Colonic mucosa (tissue), 4 donors: ENCODE measurements at places on chromosomes 7 and 10. TPM values are rescaled to one million over a fixed set of nuclear protein-coding genes. Genes with fewer than 3 reads are reported as not detected.

NUP205 gene
- 38.0 TPM for total RNA-seq

SFTPA1 gene
- 8.8 TPM for total RNA-seq

OR2A1 gene
- not detected for total RNA-seq

TAF3 gene
- total RNA-seq, result 4.4 TPM

TMEM273 gene
- 5.1 TPM for total RNA-seq

DNA sequence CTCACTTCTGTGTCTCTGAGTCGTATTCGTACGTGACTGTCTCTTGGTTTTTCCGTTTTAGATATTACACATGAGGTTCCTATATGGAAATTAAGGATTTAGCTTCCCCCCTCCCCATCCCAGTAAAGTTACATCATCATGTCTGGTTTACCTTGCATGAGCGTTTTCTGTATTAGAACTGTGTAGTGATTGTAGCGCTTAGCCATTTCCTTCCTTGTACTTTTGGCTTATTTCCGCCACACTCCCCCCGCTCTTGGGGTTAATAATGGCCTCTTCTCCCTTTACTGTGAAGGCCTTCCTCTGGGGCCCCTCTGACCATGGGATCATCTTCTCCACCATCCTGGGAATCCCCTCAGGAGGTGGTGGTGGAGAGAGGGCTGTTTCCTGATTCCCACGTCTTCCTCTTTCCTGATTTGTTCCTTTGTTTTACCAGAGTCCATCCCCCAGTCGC, 27.2 kb upstream of the AP5Z1 start:
- DNase-seq, result no peak

DNA sequence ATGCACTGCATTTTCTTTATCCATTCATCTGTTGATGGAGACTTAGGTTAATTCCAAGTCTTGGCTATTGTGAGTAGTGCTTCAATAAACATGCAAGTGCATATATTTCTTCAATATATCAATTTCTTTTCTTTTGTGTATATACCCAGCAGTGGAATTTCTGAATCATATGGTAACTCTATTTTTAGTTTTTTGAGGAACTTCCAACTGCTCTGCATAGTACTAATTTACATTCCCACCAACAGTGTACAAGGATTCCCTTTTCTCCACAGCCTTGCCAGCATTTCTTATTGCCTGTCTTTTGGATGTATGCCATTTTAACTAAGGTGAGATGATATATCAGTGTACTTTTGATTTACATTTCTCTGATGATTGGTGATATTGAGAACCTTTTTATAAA, 145.2 kb downstream of the LYZL1 start:
- DNase-seq, result no peak

GRCh38 chr10:78659598-78659967, 409.2 kb upstream of the ZMIZ1 start:
- no peak for DNase-seq

GRCh38 chr7:24574386-24574785, 1.1 kb downstream of the PALS2 start:
- no peak for DNase-seq

- no peak for DNase-seq
These were observed 408.9 kb downstream of the GLRX3 start for GRCh38 chr10:130545122-130545521.

- DNase-seq, result no peak
These were observed 448.1 kb upstream of the PODXL start for GRCh38 chr7:132004529-132004928.

DNA sequence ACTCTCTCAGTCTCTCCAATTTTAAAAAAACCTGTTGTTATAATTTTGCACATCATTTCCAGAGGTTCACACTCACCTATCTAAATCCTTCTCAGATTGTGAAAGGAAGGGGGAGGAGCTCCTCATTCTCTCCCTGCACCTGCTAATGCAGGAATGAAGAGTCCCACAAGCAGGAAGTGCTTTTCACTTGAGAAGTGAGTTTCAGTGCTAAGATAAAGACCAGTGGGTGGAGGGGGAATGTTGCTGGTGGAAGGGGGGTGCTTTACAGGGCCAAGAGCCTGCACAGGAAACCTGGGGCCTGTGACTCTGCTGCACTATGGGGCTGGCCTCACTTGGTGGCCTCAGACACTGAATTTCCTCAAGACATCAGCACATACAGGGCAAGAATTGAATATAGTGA, 176.4 kb downstream of the PTPN20 start:
- DNase-seq, result no peak

DNA sequence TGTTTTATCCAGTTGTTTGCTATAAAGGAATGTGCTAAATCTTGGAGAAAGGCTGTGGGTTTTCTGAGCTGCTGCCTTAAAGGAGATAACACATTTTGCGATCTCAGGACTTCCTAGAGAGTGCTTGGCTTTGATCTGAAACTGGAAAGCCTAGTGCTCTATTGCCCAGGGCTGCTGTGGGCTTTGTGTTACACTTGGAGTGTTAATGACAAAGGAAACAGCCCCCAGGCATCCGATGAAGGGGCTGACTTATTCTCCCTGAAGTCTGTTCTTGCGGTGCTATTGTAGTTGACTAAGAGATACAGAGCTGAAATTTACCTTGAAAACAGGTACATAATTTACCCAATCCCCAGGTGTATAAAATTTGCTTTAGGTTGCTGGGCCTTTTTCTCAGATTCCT, 74.5 kb downstream of the SND1 start:
- DNase-seq, result no peak

- DNase-seq, result no peak
These were observed 30.2 kb downstream of the LHFPL3 start for GRCh38 chr7:104358446-104359132.

DNA sequence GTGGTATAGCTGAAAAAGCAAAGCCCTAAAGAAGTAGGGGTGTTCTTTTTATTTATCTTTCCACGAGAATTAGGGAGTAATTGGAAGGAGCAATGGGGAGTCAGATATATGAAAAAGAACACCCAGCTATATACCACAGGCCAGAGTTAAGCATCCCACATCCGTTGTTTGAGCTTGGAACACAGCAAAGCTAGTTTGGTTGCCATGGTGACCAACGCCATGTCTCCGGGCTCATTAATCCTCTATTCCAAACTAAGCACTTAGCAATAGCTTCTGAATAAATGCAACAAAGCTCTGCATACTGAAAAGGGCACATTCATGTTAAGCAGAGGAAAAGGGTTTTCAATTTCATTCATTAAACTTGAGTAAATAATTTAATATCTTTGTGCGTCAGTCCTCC, 23.5 kb downstream of the ASB4 start:
- no peak for DNase-seq

DNA sequence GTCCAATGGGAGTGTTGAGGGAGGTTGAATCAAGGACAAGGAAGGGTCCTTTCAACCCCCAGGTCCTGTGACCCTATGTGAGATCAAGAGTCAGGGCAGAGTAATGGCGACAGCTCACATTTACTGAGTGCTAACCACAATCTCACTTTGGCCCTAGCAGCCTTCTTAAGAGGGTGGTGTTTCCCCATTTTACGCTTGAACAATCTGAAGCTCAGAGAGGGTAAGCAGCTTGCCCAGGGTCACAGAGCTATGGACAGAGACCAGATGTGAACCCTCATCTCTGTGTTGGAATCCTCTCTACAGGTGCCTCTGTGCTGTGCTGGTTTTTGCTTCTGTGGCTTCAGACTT, 102.0 kb downstream of the GRK5 start:
- no peak for DNase-seq
